ENCODE measurements at places on chromosomes 16 and 17.

- DNase-seq, result no peak
These were observed 9.4 kb downstream of the C16orf89 start for GRCh38 chr16:5056352-5056751.

DNA sequence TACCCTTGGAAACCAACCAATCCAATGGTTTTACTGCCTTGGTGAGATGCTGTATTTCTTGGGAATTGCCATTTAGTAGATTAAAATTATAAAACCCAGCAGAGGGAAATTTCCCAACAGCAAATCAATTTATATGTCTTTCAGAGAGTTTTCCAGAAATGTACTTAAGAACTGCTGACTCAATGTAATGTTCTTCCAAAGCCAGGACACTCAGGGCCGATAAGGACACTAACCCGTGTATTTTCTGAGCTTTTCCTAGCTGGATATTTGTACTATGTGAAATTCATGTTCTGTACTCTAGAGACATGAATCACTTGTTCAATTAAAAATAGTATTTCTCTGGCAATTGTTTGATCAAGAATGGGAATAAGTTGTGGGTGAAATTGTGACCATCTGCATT is 121.4 kb downstream of the KCNJ2 start:
- no peak for DNase-seq

GRCh38 chr17:44359006-44359405 is 4.6 kb downstream of the FAM171A2 start:
- no peak for DNase-seq

DNA sequence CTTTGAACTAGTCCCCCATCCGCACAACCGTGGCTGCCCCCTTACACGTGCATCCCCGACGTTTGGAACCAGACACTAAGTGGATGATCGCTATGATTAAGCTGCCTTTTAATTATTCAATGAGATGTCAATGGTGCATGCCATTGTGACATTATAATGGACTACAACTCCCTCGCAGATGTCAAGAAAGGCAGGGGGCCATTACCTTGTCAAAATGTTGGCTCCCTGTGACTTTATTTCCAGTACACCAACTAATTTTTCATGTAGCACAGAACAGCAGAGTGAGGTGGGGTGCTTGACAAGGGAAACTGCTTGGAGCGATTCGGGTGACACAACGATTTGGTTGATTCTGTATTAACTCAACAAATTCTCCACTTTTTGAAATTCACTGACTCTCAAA is 26.5 kb downstream of the ASIC2 start:
- no peak for DNase-seq

DNA sequence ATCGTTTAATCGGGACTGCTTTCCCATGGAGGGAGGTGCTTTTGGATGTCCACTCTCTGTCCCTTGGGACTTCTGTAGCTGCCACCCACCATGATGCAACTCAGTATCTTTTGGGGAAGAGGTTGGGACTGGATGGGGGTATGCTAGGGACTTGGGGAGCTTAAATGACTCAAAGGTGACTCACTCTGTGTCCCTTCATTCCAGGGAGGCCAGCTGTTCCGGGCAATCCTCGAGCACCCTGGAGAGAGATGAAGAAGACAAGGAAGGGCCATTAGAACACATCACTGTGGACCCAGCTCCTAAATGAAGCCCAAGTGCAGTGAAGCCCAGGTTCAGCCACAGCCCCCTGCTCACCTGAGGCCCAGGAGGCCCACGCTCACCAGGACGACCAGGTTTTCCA is 4.6 kb downstream of the COL1A1 start:
- no peak for DNase-seq

Measured in pancreas (tissue), 10 donors.